ENCODE measurements at places on chromosomes 5 and 9. TPM values are rescaled to one million over a fixed set of nuclear protein-coding genes. Genes with fewer than 3 reads are reported as not detected.

- peaks cover 11% of the 10 kb centered on the region for H3K4me1 ChIP-seq
- no peak overlapping the region for H3K27ac ChIP-seq
- no peak for DNase-seq
- no peaks in the 10 kb centered on the region for H3K27me3 ChIP-seq
- H3K36me3 ChIP-seq: peaks cover 22% of the 10 kb centered on the region
- no peak overlapping the region for H3K4me3 ChIP-seq
These were observed 27.0 kb downstream of the ABITRAM start for GRCh38 chr9:108961151-108961550.

Gene GALT
- 23.5 TPM for total RNA-seq

DNA sequence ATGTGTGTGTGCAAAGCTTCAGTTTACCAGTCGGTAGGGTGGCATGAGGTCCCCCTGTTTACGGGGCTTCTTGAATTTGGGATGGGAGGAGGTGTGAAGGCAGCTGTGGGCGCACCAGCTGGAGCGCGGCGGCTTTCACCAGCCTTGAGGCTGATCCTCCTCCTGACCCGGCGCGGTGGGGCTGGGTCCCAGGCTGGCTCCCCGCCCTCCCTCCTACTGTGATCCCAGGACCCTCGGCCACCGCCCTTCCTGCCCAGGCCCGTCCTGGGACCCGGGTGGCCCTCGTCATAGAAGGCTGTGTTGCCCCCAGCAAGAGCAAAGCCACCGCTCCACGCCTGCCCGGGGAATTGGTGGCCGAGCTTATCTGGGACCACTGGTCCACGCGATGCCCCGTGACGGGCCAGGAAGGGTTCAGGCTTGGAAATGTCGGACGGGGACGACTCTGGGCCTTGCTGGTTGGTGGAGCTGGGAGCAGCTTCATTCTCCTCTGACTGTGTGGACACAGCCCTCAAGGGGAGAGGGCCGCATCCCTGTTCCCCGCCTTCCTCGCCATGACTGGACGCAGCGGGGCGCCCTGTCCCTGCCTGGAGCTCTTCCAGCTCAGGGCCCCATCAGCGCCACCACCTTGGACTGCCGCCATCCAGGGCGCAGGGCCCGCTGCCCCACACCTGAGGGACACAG, 271.1 kb upstream of the IRX1 start:
- no peak for DNase-seq
- no peaks in the 10 kb centered on the region for H3K36me3 ChIP-seq
- no peak overlapping the region for H3K27ac ChIP-seq
- no peaks in the 10 kb centered on the region for H3K4me1 ChIP-seq
- H3K4me3 ChIP-seq: no peak overlapping the region

DNA sequence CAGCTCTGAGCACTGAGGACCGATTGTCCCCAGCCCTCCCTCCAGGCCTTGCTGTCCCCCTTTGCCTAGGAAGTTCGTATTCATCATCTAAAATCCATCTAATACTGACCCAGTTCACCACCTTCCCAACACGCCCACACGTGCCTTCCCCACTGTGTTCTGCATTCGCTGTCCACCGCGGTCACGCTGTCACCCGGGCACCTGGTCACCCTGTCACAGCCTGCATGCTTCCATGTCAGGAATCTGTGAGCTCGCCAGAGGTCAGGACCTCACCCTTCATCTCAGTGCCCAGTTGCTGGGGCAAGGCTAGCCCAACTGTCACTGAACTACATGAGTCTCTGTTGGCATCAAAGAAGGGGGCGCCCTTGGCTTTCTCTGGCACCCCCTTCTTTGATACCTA, 82.9 kb upstream of the RUFY1 start:
- H3K36me3 ChIP-seq: no peaks in the 10 kb centered on the region
- no peaks in the 10 kb centered on the region for H3K27me3 ChIP-seq
- no peak overlapping the region for H3K4me3 ChIP-seq
- no peak overlapping the region for H3K27ac ChIP-seq
- no peaks in the 10 kb centered on the region for H3K4me1 ChIP-seq

GRCh38 chr5:27388755-27389154, 350.4 kb upstream of the CDH9 start:
- no peak for DNase-seq
- no peaks in the 10 kb centered on the region for H3K36me3 ChIP-seq
- H3K4me1 ChIP-seq: no peaks in the 10 kb centered on the region
- no peak overlapping the region for H3K27ac ChIP-seq
- H3K4me3 ChIP-seq: no peak overlapping the region

Gene ADCY2
- total RNA-seq: 6.2 TPM

GRCh38 chr5:139982157-139982974, 60.7 kb downstream of the NRG2 start:
- H3K27ac ChIP-seq: no peak overlapping the region
- H3K36me3 ChIP-seq: no peaks in the 10 kb centered on the region
- H3K27me3 ChIP-seq: no peaks in the 10 kb centered on the region
- no peak for DNase-seq
- H3K4me1 ChIP-seq: peaks cover 10% of the 10 kb centered on the region
- H3K4me3 ChIP-seq: no peak overlapping the region

Gene NAIP
- 6.5 TPM for total RNA-seq

Gene MTREX
- total RNA-seq: 61.5 TPM

Gene HACD4
- 13.8 TPM for total RNA-seq

DNA sequence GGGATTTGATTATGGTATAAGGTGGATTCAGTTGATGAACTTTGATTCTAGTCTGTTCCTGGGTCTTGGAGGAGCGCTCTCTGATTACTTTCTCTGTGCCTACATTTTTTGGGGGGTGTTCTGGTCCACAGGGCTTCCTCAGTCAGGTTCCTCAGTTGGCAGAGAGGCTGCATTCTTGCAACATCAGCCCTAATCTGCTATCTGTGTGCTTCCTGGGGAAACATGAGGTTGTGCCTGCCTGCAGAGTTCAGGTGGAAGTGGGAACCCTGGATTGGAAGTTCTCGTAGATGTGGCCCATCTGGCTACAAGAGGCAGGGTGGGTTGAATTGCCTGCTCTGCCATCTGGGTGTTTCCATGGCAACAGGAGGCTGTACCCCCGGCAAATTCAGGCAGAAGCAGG, 24.5 kb downstream of the POLK start:
- no peak overlapping the region for H3K27ac ChIP-seq
- peaks cover 16% of the 10 kb centered on the region for H3K4me1 ChIP-seq
- no peak for DNase-seq
- no peak overlapping the region for H3K4me3 ChIP-seq
- peaks cover 9% of the 10 kb centered on the region for H3K36me3 ChIP-seq

DNA sequence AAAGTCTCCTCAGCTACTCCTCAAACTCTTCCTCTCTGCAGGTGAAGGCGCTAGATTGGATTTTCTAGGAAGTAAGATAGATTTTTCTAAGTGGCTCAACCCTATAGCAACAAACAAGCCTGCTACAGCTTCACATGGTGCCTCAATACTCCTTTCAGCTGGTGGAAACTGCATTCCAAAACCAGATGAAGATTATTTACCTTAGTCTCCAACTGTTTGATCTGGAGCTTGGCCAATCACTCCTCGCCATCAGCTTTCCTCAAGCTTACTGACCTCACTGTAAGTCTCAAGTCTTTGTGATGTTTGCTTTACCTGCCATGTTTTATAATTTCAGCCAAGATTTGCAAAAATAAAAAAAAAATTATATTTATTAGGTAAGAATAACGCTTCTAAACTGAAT, 622.4 kb downstream of the CHSY3 start:
- H3K36me3 ChIP-seq: no peaks in the 10 kb centered on the region
- no peak for DNase-seq
- H3K4me3 ChIP-seq: no peak overlapping the region
- H3K27me3 ChIP-seq: no peaks in the 10 kb centered on the region
- H3K27ac ChIP-seq: no peak overlapping the region
- H3K4me1 ChIP-seq: no peaks in the 10 kb centered on the region

DNA sequence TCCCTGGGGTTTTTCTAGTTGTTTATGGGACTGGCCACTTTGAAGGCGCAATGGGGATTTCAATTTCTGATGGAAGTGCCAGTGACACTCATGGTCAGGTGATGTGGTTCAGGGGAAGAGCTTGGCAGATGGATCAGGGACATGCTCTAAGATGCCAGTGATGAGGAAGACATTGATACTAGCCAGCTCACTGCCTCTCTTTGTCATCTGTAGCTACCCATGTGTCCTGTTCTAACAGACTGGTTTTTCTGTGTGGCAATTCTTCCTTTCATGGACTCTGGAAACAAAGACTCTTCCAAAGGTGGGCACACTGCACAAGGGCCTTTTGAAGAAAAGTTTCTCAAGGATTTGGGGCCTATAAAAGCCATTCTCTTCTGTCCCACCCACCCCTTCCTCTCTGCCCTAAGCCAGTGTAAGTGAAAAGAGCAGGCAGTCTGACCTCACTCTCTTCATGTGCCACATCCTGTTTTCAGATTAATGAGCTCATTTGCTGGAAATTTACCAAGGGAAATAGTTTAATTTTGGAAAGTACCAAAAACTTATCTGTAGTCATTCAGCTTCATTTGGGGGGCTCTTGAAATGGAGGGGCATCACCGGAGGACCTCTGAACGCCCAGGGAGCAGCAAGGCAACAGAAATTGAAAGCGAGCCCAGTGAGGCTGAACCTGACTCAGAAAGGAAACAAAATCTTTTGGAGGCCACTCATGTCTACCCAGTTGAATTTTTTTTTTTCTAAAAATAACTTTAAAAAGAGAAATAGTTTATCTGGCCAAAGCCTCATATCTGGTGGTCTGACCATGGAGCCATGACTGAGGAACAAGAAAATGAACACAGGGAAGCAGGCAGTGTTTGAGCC, 4.9 kb upstream of the TRAF1 start:
- H3K36me3 ChIP-seq: no peaks in the 10 kb centered on the region
- H3K4me3 ChIP-seq: no peak overlapping the region
- no peak for DNase-seq
- H3K27me3 ChIP-seq: no peaks in the 10 kb centered on the region
- H3K4me1 ChIP-seq: peaks cover 76% of the 10 kb centered on the region

Gene SLC1A3
- 11.3 TPM for total RNA-seq

Gene AGXT2
- total RNA-seq: not detected

DNA sequence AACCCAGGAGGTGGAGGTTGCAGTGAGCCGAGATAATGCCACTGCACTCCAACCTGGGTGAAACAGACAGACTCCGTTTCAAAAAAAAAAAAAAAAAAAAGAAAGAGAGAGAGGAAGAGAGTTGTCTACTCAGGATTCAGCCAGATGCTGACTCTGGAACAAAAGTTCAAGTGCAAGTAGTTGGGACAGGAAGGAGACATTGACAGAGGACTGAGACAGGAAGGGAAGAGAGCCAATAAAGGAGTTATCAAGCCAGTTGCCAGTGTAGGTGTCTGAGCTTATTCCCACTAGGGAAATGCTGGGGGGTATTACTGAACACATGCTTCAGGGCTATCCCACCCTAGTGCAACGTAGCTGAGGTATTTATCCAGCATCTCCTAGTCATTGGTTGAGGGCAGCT, 147.7 kb upstream of the SLC1A3 start:
- H3K4me3 ChIP-seq: no peak overlapping the region
- H3K27me3 ChIP-seq: no peaks in the 10 kb centered on the region
- H3K36me3 ChIP-seq: no peaks in the 10 kb centered on the region
- no peak overlapping the region for H3K27ac ChIP-seq

Gene GRPEL2
- 14.9 TPM for total RNA-seq

Gene TRIP13
- 0.65 TPM for total RNA-seq

- no peaks in the 10 kb centered on the region for H3K36me3 ChIP-seq
- no peak for DNase-seq
- no peak overlapping the region for H3K27ac ChIP-seq
- H3K4me1 ChIP-seq: peaks cover 12% of the 10 kb centered on the region
- H3K27me3 ChIP-seq: no peaks in the 10 kb centered on the region
These were observed 77.8 kb downstream of the TTLL11 start for GRCh38 chr9:122015170-122015821.

DNA sequence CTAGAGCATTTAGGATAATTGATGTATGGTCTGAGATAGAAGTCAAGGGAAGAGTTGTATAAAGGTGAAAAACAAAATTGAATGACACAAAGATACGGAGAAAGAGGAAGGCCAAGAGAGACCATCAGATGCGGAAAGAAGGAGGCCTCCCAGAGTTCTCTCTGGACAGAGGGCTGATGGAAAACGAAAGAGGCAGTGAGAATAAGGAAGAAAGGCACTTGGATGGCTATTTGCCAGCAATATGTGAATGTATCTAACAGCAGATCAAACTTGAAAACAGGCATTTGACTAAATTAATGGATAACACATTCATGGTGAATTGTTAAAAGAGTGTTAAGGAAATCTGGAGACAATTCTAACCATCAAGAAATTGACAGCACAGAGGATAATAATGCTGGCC, 2.4 kb upstream of the DOCK8 start:
- no peak for DNase-seq
- no peak overlapping the region for H3K4me3 ChIP-seq
- no peaks in the 10 kb centered on the region for H3K36me3 ChIP-seq
- peak overlapping the region; percentile 67 for H3K27ac ChIP-seq
- peaks cover 48% of the 10 kb centered on the region for H3K4me1 ChIP-seq

GRCh38 chr5:6729386-6730310, 16.4 kb downstream of the TENT4A start:
- no peaks in the 10 kb centered on the region for H3K27me3 ChIP-seq
- no peak overlapping the region for H3K4me3 ChIP-seq
- peaks cover 76% of the 10 kb centered on the region for H3K4me1 ChIP-seq
- no peak overlapping the region for H3K27ac ChIP-seq
- no peaks in the 10 kb centered on the region for H3K36me3 ChIP-seq
- no peak for DNase-seq

Gene PLAC8L1
- not detected for total RNA-seq

- H3K4me1 ChIP-seq: no peaks in the 10 kb centered on the region
- H3K27me3 ChIP-seq: no peaks in the 10 kb centered on the region
- no peaks in the 10 kb centered on the region for H3K36me3 ChIP-seq
- DNase-seq: no peak
These were observed 1.5 kb downstream of the GARIN3 start for GRCh38 chr5:157164521-157164920.

DNA sequence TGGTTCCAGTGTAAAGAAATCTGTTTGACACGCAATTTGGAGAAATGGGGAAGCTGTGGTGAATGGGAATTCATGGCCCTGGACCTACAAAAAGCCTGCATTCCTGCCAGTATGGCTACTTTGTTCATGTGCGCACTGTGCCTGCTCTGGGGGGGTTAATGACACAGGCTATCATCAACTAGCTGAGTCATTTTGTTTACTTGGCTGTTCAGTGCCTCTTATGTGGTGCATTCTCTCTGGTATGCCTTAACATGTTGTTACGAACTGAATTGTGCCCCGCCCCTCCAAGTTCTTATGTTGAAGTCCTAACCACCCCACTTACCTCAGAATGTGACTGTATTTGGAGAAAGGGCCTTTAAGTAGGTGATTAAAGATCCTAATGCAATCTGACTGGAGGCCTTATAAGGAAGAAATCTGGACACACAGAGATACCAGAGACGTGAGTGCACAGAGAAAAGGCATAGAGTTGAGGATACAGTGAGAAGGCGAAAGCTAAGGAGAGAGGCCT, 20.4 kb upstream of the UBAP1 start:
- DNase-seq: no peak
- no peaks in the 10 kb centered on the region for H3K36me3 ChIP-seq
- no peaks in the 10 kb centered on the region for H3K27me3 ChIP-seq
- H3K27ac ChIP-seq: no peak overlapping the region
- no peaks in the 10 kb centered on the region for H3K4me1 ChIP-seq

- no peak overlapping the region for H3K27ac ChIP-seq
- H3K36me3 ChIP-seq: peaks cover 97% of the 10 kb centered on the region
- H3K27me3 ChIP-seq: no peaks in the 10 kb centered on the region
- no peak for DNase-seq
These were observed 16.8 kb downstream of the SKP2 start for GRCh38 chr5:36168737-36169136.

Gene CORO2A
- total RNA-seq: 2.3 TPM

Gene GRM6
- total RNA-seq: not detected
